Vagina (tissue), 2 donors: ENCODE measurements at places on chromosomes 5 and 9. TPM values are rescaled to one million over a fixed set of nuclear protein-coding genes. Genes with fewer than 3 reads are reported as not detected.

The CXXC5 gene
- 51.8 TPM for total RNA-seq

The NR4A3 gene
- total RNA-seq, result 23.3 TPM

The AHRR gene
- total RNA-seq, result 11.3 TPM

The NMUR2 gene
- total RNA-seq, result not detected

The TRPM6 gene
- 9.1 TPM for total RNA-seq

The DPYSL3 gene
- 68.5 TPM for total RNA-seq

The ELL2 gene
- total RNA-seq, result 113 TPM

The SLC6A19 gene
- total RNA-seq, result not detected

The LRRC70 gene
- 9.6 TPM for total RNA-seq

The KIF24 gene
- total RNA-seq, result 0.49 TPM

The GZMA gene
- 1.2 TPM for total RNA-seq

The SHB gene
- total RNA-seq, result 20.9 TPM

The HAPLN1 gene
- total RNA-seq, result not detected

The MLANA gene
- not detected for total RNA-seq

The LCN9 gene
- total RNA-seq, result not detected

The IQGAP2 gene
- 8.6 TPM for total RNA-seq

The CDC20B gene
- total RNA-seq, result not detected

The ZBTB5 gene
- total RNA-seq, result 17.9 TPM

The PRR16 gene
- total RNA-seq, result 19.6 TPM

The CDX1 gene
- total RNA-seq, result not detected

The PCDHA9 gene
- 0.25 TPM for total RNA-seq

The BRIX1 gene
- 10.3 TPM for total RNA-seq

The ADRB2 gene
- 43.2 TPM for total RNA-seq

The LHX6 gene
- total RNA-seq, result 8.1 TPM

The NR5A1 gene
- total RNA-seq, result 1.2 TPM

The ADAMTSL1 gene
- 8.1 TPM for total RNA-seq

The HRCT1 gene
- total RNA-seq, result 5.4 TPM

The SPATA6L gene
- total RNA-seq, result 3.9 TPM

The LIX1 gene
- total RNA-seq, result not detected

The CDKN2B gene
- 67.0 TPM for total RNA-seq

The SELENOP gene
- 344 TPM for total RNA-seq

The GRIA1 gene
- not detected for total RNA-seq

The CDH9 gene
- not detected for total RNA-seq

The ENHO gene
- not detected for total RNA-seq

The AQP3 gene
- total RNA-seq, result 868 TPM
